Stimulated activated CD4-positive, alpha-beta T cell treated with anti-CD3 and anti-CD28 coated beads, Interleukin-1b, Interleukin-23, amount 100 ng/mL, for 24 hours (primary cell): ENCODE measurements at places on chromosomes 6 and 20.

DNA sequence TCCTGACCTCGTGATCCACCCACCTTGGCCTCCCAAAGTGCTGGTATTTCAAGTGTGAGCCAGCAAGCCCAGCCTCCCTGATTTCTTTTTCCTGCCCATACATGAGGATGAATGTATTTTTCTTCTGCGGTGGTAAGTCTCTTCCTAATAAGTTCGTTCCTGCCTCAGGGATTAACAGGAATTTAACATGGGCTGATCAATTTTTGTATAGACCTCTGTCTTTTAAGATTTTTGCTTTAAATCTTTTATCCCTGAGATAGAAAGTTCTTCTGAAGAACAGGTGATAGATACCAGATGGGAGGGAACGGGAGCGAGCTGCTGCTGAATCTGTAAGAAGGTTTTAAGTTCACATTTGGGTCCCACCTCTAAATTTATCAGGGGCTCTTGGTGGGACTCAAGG lies 7.0 kb upstream of the ZNFX1 start:
- DNase-seq, result no peak

- no peak for DNase-seq
Observed at GRCh38 chr6:44470115-44470464, 82.6 kb downstream of the CDC5L start.

- peak; percentile 74 for DNase-seq
Observed at GRCh38 chr20:59087829-59088433, 45.3 kb upstream of the PRELID3B start.

DNA sequence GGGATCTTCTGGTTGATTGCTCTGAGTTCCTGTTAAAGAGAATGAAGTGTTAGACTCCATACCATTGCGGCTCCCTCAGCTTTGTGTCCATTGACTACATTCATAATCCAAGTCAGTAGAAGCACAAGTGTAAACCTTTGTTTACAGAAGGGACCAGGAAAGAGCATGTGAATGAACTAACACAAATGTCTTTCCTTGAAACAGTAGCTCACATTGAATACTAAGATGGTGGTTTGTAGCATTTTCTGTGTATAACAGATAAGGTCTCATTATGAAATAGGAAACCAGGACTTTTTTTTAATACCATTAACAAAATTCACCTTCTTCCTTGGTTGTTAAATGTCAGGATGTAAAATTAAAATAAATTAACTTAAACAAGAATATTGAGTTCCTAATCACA lies 8.4 kb downstream of the STXBP5 start:
- no peak for DNase-seq

- no peak for DNase-seq
Observed at GRCh38 chr20:49063279-49063678, 17.2 kb downstream of the CSE1L start.

GRCh38 chr6:144481527-144481926 lies 196.4 kb downstream of the UTRN start:
- DNase-seq, result no peak

DNA sequence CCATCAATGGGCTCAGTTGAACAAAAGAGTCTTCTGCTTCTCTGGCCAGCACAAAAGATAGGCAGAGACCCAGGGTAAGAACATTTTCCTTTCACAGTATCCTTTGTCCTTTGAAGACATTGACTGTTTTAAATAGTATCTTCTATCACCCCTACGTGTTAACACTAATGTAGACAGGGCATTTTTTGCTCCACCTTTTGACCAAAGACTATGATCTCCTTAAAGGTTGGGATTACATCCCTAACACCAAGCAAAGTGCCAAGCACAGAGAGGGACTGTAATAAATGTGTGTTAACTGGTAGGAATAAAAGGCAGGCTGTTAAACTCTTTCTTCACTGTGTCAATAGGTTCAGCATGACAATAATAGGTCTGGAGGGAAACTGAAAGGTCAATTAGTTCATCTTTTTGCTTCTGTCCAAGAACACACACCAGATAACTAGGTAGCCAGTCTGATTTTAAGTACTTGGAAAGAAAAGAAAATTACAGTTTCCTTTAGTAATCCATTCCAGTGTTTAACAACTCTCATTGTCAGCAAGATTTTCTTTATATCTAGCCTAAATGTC lies 63.6 kb upstream of the NOX3 start:
- no peak for DNase-seq

- DNase-seq, result no peak
Observed at GRCh38 chr6:144394210-144394609, 109.1 kb downstream of the UTRN start.

- DNase-seq, result no peak
Observed at GRCh38 chr6:137434640-137435039, 59.6 kb downstream of the OLIG3 start.

DNA sequence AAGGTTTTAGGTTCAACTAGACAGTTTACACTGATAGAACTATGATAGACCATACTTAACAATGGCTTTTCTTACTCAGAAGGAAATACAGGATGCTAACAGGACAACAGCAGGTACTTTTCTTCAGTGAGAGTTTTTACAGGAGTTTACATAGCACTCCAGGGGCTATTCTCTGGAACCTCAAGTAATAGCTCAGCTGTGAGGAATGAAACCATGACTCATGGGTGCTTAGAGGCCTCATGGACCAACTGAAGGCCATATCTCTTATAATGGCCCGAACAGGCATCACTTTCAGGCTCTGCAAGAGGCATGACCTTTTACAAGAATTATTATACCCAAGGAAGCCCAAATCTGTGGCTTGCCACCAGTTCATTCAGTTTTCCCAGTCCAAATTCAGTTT lies 31.8 kb downstream of the TREML1 start:
- no peak for DNase-seq

- no peak for DNase-seq
Observed at GRCh38 chr6:147022041-147022440, 182.2 kb upstream of the STXBP5 start.

GRCh38 chr6:168784426-168784825 lies 343.4 kb downstream of the SMOC2 start:
- no peak for DNase-seq

DNA sequence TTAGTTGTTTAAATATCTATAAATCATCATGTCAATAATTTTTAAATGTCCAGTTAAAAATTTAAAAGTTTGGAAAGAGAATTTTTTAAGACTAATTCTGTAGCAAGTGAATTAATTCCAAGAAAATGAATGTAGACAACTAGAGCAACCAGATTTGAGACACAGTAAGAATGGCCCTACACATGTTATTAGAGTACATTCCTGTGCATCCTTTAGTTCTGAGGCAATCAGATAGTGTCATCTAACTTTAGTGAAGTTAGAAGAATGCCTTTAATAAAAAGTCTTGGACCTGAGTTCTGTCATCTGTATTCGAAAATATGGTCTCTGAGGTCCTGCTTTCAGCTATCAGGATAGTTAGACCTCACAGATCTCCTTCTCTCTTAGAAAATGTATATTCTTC lies 63.7 kb downstream of the HIVEP2 start:
- no peak for DNase-seq

GRCh38 chr6:21998582-21998981 lies 298.3 kb downstream of the PRL start:
- DNase-seq, result no peak

- no peak for DNase-seq
Observed at GRCh38 chr20:53774461-53775203, 181.0 kb upstream of the ZNF217 start.

- DNase-seq, result no peak
Observed at GRCh38 chr6:141415896-141416295, 716.8 kb upstream of the GJE1 start.

- DNase-seq, result no peak
Observed at GRCh38 chr20:6265204-6265904, 142.5 kb upstream of the FERMT1 start.

DNA sequence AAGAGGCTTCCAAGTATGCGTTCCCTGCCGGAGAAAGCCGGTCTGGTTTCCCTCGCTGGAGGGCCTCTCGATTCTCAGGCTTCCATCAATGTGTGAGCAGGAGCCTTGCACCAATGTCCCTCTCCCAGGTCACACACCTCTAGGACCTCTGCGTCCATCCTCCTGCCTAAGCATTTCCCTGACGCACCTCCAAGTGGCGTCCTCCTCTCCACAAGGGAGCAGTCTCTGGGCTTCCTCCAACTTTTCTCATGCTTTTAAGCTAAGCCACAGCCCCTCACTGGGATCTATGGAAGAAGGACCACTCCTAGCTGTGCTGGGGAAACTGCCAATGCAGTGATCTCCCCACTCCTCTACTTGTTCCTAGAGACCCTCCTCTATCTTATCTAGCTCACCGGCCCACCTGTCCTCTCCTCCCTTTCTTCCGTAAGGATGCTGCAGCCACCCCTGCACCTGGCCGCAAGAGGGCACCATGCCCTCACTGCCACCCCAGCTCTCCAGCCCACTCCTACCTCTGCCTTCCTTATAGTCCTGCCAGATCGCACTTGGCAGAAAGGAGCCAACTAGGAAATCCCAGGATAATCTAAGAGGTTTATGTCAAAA lies 258.7 kb downstream of the LRFN2 start:
- no peak for DNase-seq

DNA sequence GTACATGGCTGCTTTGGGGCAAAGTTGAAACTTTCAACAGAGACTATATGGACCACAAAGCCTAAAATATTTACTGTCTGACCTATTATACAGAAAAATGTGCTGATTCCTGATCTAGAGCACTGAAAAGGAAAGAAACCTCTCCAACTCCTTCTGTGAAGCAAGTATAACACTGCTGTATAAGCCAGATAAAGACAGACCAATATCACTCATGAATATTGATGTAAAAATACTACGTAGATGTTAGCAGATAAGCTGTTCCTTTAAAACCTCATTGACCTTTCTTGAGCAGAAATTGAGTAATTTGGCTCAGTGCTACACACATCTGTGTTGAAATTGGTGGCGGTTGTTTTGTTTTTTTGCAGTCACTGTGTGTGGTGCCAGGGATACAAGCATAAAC lies 69.9 kb upstream of the HDAC2 start:
- DNase-seq, result no peak

GRCh38 chr6:105330913-105331312 lies 72.0 kb downstream of the PREP start:
- DNase-seq, result no peak

- no peak for DNase-seq
Observed at GRCh38 chr6:11277275-11278206, 45.1 kb upstream of the NEDD9 start.

GRCh38 chr6:79064635-79065034 lies 13.4 kb downstream of the PHIP start:
- no peak for DNase-seq

DNA sequence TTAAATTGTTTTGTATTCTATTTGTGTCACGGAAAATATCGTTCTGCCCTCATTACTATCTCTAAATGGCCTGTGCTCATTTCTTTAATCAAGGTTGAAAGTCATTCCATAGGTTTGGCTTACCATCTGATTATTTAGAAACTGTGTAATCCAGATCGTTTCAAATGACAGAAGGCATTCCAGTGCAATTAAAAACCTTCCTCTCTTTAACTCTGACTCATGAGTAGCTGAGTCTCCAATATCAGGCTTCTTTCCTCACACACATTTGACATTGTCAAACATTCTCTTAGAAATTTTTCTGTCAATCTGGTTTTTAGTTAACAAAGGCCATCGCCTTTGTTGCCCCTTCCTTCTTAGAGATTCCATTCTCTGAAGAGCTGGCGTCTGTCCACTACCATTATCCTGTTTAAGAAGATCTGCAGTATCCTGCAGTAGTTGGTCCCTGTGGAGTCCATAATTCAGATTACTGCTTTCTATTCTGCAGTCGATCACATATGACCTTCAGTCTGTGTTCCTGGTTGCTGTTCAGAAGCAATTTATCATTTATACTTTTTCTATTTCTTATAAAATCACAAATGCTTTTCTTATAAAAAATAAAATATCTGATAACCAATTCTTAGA lies 3.9 kb upstream of the TRDN start:
- DNase-seq, result no peak

- DNase-seq, result no peak
Observed at GRCh38 chr6:84095156-84095555, 61.6 kb downstream of the MRAP2 start.

DNA sequence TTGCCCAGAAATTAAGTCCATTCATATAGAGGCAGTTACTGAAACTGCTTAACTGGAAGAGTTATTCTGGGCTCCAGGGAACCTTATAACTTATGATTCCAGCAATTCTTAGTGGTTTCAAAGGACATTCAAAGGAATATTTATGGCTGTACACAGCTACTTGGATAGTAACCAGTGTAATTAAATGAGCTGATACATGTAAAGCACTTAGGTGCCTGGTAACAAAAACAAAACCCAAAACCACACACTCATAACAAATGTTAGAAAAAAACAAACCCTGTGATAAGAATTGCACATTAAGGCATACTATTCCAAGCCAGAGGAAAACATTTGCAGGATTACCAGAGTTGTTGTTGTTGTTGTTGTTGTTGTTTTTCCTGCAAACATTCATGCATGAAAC lies 51.5 kb downstream of the STK4 start:
- no peak for DNase-seq

DNA sequence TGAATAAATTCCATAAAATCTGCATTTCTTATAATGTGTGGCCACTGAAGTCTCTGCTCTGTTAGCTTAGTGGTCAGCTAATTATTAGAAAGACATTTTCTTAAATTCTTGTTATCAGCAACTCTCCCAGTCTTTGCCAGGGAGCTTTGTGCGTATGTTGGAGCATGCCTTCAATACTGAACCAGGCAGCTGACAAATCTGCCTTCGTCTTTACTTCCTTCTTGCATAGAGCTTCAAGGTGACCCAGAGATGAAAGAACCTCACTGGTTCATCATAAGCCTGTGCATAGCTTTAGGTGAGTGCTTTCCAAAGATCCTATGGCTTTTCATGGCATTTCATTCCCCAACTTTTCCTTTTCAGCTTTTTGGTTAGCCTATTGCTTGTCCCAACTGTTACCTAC lies 43.0 kb upstream of the NELFCD start:
- no peak for DNase-seq

DNA sequence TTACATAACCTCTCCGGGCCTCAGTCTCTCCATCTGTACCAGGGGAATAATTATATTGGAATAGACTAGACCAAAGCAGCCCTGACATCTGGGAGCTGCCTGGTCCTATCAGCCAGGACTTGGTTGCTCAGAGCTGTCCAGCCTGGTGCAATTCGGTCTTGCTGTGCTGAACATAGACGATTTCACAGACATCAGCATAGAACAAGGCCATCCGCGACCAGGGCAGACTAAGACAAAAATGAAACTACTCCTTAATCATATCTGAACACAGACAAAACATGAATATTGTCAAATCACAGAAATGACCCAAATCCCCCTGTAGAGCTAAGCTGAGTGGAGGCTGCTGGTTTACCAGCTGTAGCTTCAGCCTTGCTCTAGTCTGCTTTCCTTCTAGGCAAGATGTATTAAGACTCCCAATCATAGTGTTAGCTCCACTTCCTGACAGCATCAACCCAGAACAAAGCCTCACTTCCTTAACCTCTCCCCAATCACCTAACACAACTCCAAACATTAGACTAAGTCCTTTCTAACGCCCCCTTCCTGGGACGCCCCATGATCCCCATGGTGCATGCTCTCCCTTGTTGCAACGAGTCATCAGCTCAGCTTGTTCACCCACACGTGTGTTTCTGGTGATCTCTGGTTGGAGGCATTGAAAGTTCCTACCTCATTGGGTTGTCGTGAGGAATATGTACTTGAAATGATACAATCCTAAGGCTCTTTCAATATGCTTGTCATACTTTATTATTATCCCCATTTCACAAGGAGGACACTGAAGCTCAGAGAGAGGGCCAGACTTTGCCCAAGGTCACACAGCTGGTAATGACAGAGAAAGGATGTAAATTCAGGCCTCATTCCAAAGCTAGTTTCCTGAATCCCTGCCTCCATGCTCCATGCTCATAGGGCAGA lies 3.5 kb upstream of the MAPK13 start:
- DNase-seq, result no peak
